ENCODE measurements at places on chromosomes 12 and 14.

DNA sequence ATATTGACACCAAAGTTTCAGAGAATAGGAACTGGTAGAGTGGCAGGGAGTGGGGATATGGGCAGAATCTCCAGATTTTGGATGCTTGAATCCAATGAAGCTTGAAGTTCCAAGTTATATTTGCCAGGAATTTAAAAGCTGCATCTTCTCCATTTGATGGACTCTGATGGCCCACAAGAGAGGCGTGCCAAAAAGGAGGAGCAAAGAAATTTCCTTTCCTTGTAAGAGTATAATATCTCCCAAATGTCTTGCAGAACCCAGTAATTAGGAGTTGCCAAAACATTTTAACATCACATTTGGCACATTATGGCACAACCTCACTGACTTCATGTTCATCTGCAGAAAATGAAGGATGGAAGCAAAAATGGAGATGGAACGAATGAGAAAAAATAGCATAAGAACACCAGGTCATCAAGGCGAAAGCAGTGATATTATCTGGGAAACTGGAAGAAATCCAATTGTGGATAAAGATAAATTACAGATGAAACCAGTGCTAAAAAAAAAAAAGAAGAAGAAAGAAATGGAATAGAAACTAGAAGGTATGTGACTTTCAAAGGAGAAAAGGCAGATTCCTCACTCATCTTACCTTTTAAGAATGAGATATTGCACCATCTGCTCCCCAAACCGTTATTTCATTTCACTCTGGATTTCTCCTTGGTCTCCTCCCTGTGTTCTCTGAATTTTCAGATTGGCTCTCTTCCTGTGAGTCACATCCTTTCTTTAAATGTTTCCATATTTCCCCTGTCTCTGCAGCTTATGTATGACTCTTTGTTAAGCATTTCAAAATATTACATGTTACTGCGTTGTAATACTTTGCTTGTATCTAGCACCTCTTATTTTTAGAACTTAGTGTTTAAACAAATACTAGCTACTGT is 13.5 kb upstream of the FLRT2 start:
- no peak for DNase-seq

DNA sequence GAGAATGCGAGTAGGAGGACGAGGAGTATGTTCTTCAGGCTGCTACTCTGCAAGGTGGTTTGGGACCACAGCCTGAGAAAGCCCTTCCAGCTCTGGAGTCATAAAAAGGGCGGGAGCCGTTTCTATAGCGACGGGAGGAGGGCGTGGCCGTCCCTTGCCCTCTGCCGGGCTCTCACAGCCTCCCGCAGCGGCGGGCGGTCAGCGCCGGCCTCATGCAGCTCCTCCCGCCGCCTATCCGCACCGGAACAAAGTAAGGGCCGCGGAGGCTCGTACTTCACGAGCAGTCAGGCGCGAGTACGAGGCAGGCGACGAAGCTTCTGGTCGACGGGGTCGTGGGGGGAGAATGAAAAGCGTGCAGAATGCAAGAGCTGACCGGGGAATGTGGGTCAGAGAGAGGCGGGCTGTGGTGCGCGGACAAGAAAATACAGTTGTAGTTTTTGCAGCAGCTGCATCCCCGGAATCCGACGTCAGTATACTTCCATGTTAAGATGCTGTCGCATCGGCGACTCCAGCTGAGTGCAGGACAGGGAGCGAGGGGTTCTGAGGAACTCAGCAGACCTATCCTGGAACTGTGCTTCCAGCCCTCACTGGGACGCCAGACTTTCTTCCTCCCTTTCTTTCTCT is at the start of gene DYRK4:
TSS of gene DYRK4 (plus strand) at position 175 of the 624 bp plus-strand sequence. CDS start at position 213, 38 bp downstream.
- no peak for DNase-seq

- no peak for DNase-seq
Observed at GRCh38 chr12:104493496-104493895, 36.7 kb downstream of the CHST11 start.

GRCh38 chr12:112782943-112783342 is 8.6 kb upstream of the RPH3A start:
- no peak for DNase-seq

- DNase-seq, result no peak
Observed at GRCh38 chr12:45577844-45578399, 151.6 kb upstream of the ARID2 start.

DNA sequence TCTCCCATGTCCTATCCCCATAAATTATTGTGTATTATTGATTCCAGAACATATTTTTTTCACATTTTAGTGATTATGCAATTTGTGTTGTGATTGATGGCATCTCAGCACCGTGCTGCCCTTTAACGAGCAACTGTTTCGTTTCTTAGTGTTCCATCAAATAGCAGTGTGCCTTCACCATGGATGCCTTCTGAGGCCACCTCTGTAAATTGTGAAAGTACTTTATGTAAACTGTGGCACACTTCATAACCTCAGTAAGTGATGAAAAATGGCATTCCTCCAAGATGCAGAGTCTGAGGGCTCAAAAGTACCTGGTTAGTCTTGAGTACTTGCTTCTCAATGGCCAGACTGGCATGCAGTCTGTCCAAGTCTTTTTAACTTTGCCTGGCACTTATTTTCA is 8.2 kb downstream of the CHST11 start:
- peak; percentile 12 for DNase-seq

GRCh38 chr14:104137297-104138097 is 890 bp upstream of the KIF26A start:
- DNase-seq, result no peak

DNA sequence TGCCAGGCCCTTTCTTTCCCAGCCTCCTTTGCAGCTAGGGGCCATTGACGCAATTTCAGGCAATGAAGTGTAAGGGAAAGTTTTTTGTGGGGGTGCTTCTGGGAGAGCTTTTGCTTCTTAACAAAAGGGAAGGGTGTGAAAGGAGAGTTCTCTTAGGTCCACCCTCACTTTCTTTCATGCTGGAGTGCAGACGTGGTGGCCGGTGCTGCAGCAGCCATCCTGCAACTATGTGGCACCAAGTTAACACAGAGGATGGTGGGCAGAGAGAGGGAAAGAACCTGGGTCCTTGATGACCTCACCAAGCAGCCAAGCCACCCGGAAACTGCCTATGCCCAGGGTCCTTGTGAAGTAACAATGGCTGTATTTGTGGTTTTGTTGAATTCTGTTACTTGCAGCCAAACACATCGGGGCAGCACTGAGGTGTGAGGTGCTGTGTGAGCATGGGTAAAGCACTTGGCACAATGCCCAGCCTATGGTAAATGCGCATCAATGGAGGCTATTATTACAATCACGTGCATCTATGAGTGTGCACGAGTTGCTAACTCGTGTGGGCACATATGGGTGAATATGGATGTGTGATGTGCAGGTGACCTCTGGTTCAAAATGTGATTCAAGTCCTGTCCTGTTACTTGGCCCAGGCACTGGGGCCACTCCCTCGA is 122.6 kb downstream of the CALM1 start:
- no peak for DNase-seq

GRCh38 chr12:39077226-39077625 is 171.8 kb upstream of the CPNE8 start:
- DNase-seq, result no peak

DNA sequence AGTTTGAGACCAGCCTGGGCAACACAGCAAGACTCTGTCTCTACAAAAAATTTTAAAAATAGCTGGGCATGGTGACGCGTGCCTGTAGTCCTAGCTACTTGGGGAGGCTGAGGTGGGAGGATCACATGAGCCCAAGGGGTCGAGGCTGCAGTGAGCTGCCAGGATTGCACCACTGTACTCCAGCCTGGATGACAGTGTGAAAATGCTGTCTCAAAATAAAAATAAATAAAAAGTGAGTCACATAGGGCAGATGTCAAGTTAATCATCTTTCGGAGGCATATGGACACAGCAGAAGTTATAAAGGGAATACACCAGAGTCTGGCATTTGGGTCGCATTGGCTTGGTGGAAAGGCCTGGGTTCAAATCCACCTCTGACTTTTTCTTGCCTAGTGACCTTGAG is 92.7 kb downstream of the PHETA1 start:
- DNase-seq, result no peak

DNA sequence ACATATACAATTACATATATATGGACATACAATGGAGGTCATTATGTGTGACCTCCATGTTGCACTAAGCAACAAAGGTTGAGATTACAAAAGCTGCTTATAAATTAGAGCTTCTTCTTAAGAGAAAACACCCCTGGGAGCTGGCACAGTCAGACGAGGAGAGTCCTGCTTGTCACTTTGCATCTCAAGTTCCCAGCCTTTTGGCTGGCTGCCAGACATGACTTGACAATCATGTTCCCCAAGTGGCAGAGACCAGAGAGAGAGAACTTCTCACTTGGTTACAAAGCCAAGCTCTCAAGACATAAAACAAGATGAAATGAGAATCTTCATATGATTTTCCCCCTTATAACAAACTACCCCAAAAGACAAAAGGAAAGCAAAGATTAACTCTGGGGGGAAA is 8.5 kb upstream of the SYNJ2BP start:
- no peak for DNase-seq

- no peak for DNase-seq
Observed at GRCh38 chr12:83168751-83169150, 482.0 kb downstream of the TMTC2 start.

DNA sequence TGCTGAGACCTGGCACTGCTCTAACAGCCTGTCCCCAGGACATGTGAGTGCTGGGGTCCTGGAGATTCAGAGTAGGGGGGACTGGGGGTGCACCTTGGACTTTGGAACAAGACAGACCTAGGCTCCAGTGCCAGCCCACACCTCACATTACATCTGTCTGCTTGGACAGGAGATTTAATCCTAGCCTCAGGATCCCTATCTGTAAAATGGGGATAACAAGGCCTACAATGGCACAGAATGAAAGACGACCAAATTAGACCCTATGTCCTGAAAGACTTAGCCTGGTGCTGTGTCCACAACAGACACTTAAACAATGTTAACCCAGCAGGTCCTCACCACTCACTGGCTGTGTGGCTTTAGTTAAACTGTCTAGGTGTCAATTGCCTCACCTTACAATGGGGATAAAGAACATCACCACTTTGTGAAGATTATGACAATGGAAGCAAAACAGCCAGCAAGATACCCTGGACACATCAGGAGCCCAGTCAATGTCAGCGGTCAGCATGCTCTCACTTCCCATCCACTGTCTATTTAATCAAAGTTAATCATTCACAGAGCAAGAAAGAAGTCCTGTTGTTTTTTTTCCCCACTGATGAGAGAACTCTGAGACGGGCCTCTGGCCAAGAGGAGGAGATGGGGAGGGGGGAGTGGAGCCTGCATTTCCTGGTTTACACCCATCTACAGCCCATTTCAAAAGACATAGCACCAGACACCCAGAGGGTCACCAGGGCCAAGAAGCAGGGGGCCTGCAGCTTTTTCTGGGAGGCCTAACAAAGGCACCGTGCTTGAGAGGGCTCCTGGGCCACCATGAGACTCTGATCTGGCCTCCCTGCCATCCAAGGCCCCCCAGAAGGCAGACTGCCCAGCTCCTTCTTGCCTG is 40.6 kb downstream of the ACTN1 start:
- no peak for DNase-seq

- no peak for DNase-seq
Observed at GRCh38 chr14:92993302-92993701, 70.4 kb downstream of the CHGA start.

DNA sequence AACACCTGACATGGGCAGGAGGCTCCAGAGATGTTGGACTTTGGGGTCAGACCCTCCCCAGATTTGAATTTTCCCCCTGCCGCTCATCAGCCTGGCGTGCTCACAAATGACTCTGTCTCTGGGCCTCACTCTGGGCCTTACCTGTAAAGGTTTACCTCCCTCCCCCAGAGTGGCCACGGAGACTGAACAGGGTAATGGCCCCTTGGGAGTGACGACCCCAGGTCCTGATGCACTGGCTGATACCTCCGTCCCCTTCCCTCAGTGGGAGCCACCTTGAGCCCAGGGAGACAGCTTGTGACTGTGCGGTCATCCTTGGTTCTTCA is 7.0 kb downstream of the SLC25A29 start:
- DNase-seq, result no peak

GRCh38 chr12:116067892-116068291 is 209.6 kb downstream of the MED13L start:
- DNase-seq, result no peak

DNA sequence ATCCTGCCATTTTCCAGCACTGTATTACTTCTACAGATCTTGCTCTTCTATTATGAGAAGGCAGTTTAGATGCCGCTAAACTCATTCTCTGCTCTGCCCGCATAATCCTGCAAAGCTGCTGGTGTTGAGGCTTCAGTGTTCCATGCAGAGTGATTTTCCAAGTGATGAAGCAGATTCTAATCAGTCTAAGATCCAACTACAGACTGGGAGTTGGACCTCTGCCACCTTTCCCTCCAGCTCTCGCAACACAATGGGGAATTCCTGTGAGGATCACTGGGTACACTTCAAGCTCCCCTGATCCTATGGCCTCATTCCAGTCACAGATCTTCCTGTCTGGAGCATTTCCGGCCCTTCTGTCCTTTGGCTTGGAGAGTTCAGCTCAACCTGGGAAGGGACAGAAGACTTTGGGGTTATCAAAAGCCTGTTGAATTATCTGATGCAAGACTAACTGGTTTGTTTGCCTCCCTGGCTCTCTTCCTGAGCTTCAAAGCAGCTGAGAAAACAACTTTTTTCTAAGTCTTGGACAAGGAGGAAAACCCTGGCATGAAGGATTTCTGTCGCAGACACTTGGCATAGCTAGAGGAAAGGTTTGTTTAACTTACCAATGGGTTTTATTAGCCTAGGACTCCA is 333.9 kb downstream of the ZFP36L1 start:
- DNase-seq, result no peak

DNA sequence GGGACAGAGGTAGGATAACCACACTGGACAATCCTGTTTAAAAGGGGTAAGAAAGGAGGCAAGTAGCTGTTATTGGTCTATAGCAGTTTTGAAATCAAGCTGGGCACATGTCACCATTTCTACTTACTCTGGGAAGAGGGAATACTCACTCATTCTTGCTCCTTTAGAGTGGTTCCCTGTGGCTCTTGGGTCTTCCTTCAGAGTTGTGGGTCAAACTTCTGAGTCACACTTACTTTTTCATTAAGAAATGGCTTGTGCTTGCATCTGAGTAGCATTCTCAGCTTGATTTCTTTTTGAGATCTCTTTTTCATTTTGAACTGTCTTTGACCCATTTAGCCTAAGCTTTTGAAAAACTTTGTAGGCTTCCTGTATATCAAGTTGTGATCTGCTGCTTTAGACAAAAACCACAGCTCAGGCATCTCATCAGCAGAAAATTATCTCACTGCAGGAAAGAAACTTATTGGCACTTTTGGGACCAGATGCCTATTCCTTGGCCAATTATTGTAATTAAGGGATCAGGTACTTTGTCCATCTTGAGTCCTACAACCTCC is 122.2 kb downstream of the AEBP2 start:
- DNase-seq, result no peak

- DNase-seq, result no peak
Observed at GRCh38 chr14:41016213-41016612, 590.5 kb upstream of the LRFN5 start.

GRCh38 chr12:31923063-31923412 is 36.2 kb upstream of the RESF1 start:
- peak; percentile 22 for DNase-seq
